ENCODE measurements at places on chromosomes 4 and X. TPM values are rescaled to one million over a fixed set of nuclear protein-coding genes. Genes with fewer than 3 reads are reported as not detected.

The SMARCA1 gene
- 104 TPM for total RNA-seq

The LPAR4 gene
- 7.0 TPM for total RNA-seq

The GPAT3 gene
- total RNA-seq: 0.50 TPM

DNA sequence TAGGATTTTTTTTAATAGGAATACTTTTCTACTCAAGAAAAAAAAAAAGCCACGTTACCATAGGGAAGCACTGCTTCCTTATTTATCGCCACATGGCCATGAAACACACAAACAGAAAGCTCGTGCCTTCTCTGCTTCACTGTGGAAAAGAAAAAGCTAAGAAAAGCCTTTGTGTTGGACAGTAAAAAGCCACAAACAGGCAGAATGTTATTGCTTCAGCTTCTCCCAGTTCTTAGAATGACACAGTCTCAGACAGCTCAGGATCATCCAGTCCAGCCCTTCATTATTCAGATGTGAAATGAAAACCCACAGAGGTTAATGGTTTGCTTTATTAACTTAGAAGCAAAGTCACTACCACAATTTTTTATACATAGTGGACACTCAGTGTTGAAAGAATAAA is 181.6 kb upstream of the NOCT start:
- no peaks in the 10 kb centered on the region for H3K4me1 ChIP-seq
- no peak overlapping the region for H3K4me3 ChIP-seq
- no peak for DNase-seq
- H3K27ac ChIP-seq: no peak overlapping the region
- no peaks in the 10 kb centered on the region for H3K27me3 ChIP-seq

DNA sequence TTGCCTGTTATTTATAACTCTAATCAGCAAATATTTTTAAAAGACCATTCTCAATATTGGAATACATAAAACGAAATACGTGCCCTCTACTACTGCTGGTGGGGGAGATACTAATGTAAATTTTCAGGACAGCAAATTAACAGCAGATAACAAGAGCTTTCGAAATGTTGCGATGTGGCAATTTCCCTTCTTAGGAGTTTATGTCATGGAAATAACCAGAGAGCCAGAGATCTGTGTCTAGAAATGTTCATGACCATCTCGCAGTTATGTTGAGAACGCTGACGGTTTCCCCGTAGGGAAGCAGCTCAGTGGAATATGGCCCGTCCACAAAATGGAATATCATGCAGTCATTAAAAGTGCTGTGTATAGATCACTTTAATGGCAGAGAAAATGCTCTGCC is 238.4 kb upstream of the PSAPL1 start:
- H3K36me3 ChIP-seq: no peaks in the 10 kb centered on the region
- DNase-seq: no peak
- H3K27me3 ChIP-seq: no peaks in the 10 kb centered on the region

- peak; percentile 22 for DNase-seq
- H3K4me1 ChIP-seq: peaks cover 29% of the 10 kb centered on the region
- H3K36me3 ChIP-seq: no peaks in the 10 kb centered on the region
- H3K27me3 ChIP-seq: peaks cover 14% of the 10 kb centered on the region
Measured at GRCh38 chr4:78057135-78057599, at the start of gene FRAS1. FRAS1 (plus strand) TSS chr4:78057323; CDS start chr4:78058010, 687 bp downstream.

DNA sequence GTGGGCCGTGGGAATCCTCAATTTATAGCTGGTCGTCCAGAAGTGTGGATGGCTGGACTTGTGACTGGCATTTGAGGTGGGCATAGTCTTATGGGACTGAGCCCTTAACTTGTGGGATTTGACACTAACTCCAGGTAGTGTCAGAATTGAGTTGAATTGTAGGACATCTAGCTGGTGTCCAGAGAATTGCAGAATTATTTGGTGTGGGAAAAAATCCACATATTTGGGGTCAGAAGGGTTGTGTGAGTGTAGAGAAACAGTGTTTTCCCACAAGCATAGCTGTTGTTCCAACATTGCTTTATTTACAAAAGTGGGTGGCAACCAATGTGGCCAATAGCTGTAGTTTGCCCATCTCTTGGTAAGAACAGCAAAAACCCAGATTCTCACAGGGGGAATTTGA is 91.3 kb downstream of the MOSPD2 start:
- H3K36me3 ChIP-seq: no peaks in the 10 kb centered on the region
- no peaks in the 10 kb centered on the region for H3K27me3 ChIP-seq
- DNase-seq: peak; percentile 14
- peaks cover 8% of the 10 kb centered on the region for H3K4me1 ChIP-seq

DNA sequence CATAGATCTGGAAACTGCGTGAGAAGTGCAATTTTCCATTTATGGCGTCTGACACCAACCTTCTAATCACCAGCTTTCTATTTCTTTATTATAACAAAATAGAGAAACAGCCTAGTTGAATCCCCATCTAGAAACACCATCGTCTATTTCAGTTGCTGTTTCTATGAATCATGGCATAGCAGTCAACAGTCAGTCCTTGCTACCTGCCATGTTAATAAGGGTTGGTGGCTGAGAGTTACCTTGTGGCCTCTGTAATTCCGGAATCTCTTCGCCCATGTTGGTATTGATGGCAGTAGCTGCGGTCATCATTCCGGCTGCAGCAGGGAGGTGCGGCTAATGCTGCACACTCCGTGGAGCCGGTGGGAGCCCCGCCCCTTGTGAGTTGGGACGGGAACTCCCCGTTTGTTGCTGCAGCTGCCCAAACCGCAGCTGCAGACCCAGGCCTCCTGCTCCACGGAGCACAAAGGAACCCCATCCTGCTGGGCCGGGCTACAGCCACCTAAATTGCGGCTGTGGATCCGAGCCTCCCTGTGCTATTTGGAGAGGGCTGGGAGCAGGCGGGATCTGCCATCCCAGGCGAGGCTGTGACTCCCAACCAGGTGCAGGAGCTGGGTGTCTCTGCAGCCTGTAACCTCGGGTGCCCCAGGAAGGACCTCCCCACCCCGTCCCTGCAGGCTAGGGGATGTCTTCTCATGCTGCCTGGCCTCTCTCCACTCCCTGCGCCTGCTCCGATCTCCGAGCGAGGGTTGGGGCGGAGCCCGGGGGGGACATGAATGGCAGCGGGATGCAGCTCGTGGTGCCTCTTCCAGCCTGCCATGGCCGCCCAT is 115.4 kb upstream of the STK26 start:
- no peak overlapping the region for H3K4me3 ChIP-seq
- no peak for DNase-seq
- no peaks in the 10 kb centered on the region for H3K36me3 ChIP-seq
- H3K27me3 ChIP-seq: no peaks in the 10 kb centered on the region
- H3K27ac ChIP-seq: no peak overlapping the region

GRCh38 chrX:141952603-141953002 is 48.9 kb downstream of the MAGEC1 start:
- H3K27ac ChIP-seq: no peak overlapping the region
- no peak overlapping the region for H3K4me3 ChIP-seq
- no peaks in the 10 kb centered on the region for H3K36me3 ChIP-seq
- no peak for DNase-seq
- H3K4me1 ChIP-seq: no peaks in the 10 kb centered on the region

GRCh38 chr4:128827296-128827695 is 17.8 kb downstream of the JADE1 start:
- no peaks in the 10 kb centered on the region for H3K27me3 ChIP-seq
- H3K27ac ChIP-seq: no peak overlapping the region
- DNase-seq: no peak
- H3K36me3 ChIP-seq: no peaks in the 10 kb centered on the region
- no peak overlapping the region for H3K4me3 ChIP-seq

GRCh38 chrX:125203365-125203736 is 116.3 kb upstream of the TEX13C start:
- H3K4me3 ChIP-seq: no peak overlapping the region
- H3K36me3 ChIP-seq: no peaks in the 10 kb centered on the region
- no peak overlapping the region for H3K27ac ChIP-seq

DNA sequence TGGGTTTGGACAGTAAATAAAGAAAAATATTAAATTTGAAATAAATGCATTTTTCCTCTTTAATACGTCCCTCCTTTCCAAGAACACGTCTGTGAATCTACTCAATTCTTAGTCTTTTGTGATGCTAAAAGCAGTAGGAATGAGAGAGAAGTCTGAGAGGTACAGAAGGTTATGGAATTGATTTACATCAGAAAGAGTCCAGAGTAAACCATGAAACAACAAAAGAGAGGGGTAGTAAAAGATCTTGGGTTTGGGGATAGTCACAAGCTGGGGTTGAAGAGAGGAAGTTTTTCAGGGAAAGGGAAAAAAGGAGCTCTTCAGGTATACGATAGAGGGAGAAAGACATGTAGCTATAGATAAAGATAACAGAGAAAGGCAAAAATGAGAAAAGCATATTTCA is 215.4 kb downstream of the RAB28 start:
- H3K27ac ChIP-seq: no peak overlapping the region
- H3K4me1 ChIP-seq: peaks cover 7% of the 10 kb centered on the region
- no peak for DNase-seq
- H3K36me3 ChIP-seq: no peaks in the 10 kb centered on the region

Data from astrocyte (in vitro differentiated cells and primary cell).